ENCODE measurements at places on chromosomes 12 and 14. TPM values are rescaled to one million over a fixed set of nuclear protein-coding genes. Genes with fewer than 3 reads are reported as not detected.

- DNase-seq = no peak
- H3K4me3 ChIP-seq = no peak overlapping the region
- no peak overlapping the region for H3K27ac ChIP-seq
- H3K4me1 ChIP-seq = no peaks in the 10 kb centered on the region
These were observed 57.0 kb downstream of the MON2 start for GRCh38 chr12:62523619-62524018.

The TMEM52B gene
- total RNA-seq = not detected

GRCh38 chr14:33567023-33567728 lies 383.7 kb downstream of the EGLN3 start:
- no peaks in the 10 kb centered on the region for H3K36me3 ChIP-seq
- no peaks in the 10 kb centered on the region for H3K27me3 ChIP-seq
- no peak for DNase-seq
- no peak overlapping the region for H3K27ac ChIP-seq
- H3K4me1 ChIP-seq = no peaks in the 10 kb centered on the region

GRCh38 chr12:132492951-132493350 lies 3.0 kb downstream of the FBRSL1 start:
- H3K27me3 ChIP-seq = no peaks in the 10 kb centered on the region
- no peak overlapping the region for H3K27ac ChIP-seq
- no peak overlapping the region for H3K4me3 ChIP-seq
- peaks cover 72% of the 10 kb centered on the region for H3K4me1 ChIP-seq

- no peaks in the 10 kb centered on the region for H3K4me1 ChIP-seq
- H3K27ac ChIP-seq = no peak overlapping the region
- no peak for DNase-seq
- peaks cover 14% of the 10 kb centered on the region for H3K27me3 ChIP-seq
These were observed 5.9 kb upstream of the CLEC4E start for GRCh38 chr12:8546591-8546990.

The TGFB3 gene
- 12.3 TPM for total RNA-seq

The TAS2R31 gene
- 4.0 TPM for total RNA-seq

The PPP1R36 gene
- total RNA-seq = 1.2 TPM

The PGF gene
- 0.34 TPM for total RNA-seq

The GPRC5A gene
- total RNA-seq = 0.09 TPM

DNA sequence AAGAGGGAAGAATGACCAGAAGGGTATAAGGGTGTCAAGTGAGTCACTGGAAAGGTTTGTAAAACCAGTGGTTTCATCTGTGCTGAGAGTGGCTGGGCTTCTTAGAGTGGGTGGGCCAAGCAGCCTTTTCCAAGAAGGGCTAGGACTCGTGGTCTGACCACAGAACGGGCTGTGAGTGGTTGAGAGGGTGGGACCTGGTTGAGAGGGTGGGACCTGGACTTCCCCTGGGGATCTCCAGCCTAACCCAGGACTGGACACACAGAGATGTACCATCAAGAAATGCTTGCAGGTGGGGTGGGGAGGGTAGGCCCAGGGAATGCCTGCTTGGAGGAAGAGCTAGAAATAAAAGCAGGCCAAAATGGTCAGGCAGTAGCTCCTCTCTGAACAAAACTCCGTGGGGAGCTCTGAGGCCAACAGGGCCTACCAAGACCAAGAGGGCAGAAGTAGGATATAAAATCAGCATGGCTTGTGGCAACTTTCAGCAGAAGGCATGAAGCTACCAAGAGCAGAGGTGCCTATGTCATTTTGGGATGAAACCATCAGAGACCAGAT lies 140.5 kb downstream of the FOXN3 start:
- peaks cover 45% of the 10 kb centered on the region for H3K4me1 ChIP-seq
- peaks cover 9% of the 10 kb centered on the region for H3K36me3 ChIP-seq
- peak overlapping the region; percentile 76 for H3K27ac ChIP-seq
- no peak overlapping the region for H3K4me3 ChIP-seq

The SERPINA10 gene
- total RNA-seq = not detected

DNA sequence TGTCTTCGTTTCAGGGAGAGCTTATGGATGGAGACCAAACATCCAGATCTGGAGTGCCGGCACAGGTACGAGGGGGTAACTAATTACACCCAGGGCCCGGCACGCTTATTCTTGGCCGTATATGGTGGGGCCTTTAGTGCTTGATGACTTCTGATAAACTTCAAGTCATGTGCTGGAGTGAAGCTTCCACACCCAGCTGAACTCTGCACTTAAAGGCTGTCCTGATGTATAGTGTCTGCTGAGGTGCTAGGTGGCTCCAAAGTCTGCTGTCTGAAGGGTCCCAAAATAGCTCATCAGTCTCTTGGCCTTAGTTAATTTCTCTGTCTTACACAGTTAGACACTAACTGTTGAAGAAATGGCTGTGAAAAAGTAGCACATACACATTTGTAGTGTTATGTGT lies 17.9 kb downstream of the RNF34 start:
- H3K27me3 ChIP-seq = no peaks in the 10 kb centered on the region
- H3K36me3 ChIP-seq = peaks cover 72% of the 10 kb centered on the region
- no peaks in the 10 kb centered on the region for H3K4me1 ChIP-seq
- no peak for DNase-seq

DNA sequence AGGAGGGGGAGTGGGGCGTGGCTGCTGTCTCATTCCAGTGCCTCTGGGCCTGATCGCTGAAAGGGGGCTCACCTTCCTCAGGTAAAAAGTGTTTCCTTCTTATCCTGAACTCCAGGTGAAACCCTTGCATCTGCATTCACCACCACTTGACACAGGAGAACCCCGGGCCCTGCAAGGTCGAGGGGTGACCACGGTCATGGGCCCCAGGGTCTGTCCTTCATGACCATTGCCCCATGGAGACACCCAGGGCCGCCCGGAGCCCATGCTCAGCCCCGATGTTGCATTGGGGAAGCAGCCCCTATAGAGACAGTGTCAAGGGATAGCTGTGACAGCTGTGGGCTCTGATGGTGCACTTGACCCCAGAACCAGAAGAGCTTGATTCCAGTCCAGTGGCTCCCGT lies 34.4 kb upstream of the DYNC1H1 start:
- DNase-seq = no peak
- no peak overlapping the region for H3K27ac ChIP-seq
- no peaks in the 10 kb centered on the region for H3K27me3 ChIP-seq
- no peak overlapping the region for H3K4me3 ChIP-seq
- H3K4me1 ChIP-seq = no peaks in the 10 kb centered on the region

GRCh38 chr12:86091681-86092080 lies 164.5 kb downstream of the MGAT4C start:
- DNase-seq = no peak
- no peaks in the 10 kb centered on the region for H3K4me1 ChIP-seq
- H3K36me3 ChIP-seq = no peaks in the 10 kb centered on the region
- no peaks in the 10 kb centered on the region for H3K27me3 ChIP-seq
- no peak overlapping the region for H3K27ac ChIP-seq

DNA sequence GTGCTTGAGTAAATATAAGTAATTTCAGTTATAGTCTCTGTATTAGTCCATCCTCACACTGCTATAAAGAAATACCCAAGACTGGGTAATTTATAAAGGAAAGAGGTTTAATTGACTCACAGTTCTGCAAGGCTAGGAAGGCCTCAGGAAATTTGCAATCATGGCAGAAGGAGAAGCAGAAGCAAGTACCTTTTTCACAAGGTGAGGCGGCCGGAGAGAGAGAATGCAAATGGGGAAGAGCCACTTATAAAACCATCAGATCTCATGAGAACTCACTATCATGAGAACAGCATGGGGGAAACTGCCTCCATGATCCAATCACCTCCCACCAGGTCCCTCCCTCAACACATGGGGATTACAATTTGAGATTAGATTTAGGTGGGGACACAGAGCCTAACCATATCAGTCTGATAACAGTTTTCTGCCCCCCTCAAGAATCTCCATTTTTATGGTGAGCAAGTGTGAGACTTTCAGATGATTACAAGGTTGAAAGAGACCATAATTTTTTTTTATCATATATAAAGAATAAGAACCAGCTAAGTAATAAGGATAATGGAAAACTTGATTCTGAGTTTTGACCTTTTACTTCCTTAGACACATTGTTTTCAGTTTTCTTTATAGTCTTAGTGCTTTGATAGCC lies 35.6 kb downstream of the LEMD3 start:
- H3K4me1 ChIP-seq = no peaks in the 10 kb centered on the region
- no peak overlapping the region for H3K27ac ChIP-seq
- H3K36me3 ChIP-seq = no peaks in the 10 kb centered on the region
- H3K27me3 ChIP-seq = no peaks in the 10 kb centered on the region
- no peak overlapping the region for H3K4me3 ChIP-seq
- DNase-seq = no peak

The SLCO1C1 gene
- total RNA-seq = not detected

The IL31 gene
- not detected for total RNA-seq

DNA sequence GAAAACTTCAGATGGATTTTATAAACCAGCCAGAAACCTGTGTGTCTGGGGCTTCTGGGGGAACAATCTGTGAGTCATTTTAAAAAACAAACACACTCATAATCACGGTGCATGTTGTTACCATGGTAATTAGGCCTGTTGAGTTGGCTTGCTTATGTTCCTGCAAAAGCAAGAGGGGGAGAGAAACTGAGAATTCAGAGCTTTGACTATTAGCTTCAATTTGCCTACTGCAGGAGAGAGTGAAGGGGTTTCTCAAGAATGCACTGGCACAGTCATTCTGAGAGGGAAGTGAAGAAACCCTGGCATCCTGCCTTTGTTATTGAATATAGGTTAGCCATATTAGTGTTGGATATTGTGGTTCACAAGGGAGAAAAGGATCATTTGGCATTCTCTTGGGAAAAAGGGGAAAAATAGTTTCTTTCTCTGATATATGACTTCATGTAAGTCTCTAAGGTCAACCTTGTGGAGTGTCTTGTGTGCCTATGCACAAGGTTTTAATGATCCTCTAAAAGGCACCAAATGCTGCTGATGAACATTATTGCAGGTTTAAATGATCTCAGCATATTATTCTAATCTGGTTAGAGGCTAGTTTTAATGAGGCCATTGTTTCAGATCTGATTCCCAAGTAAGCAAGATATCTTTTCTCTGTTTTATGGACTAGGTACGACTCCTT lies 12.9 kb downstream of the GNG2 start:
- DNase-seq = peak; percentile 65
- H3K27ac ChIP-seq = peak overlapping the region; percentile 4
- peaks cover 45% of the 10 kb centered on the region for H3K4me1 ChIP-seq
- no peak overlapping the region for H3K4me3 ChIP-seq

DNA sequence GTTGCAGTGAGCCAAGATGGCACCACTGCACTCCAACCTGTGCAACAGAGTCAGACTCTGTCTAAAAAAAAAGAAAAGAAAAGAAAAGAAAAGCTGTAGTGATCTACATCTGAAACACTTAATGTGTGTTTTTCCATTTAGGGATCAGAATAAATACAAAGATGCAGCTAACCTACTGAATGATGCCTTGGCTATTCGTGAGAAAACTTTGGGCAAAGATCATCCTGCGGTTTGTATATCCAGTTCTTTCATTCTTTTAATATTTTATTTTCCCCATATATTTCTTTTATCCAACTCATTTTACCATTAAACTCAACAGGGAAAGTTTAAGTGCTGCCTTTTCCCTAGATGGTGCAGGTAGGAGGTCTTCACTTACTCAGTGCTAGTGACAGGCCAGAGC lies 40.4 kb downstream of the KLC1 start:
- no peak overlapping the region for H3K4me3 ChIP-seq
- no peaks in the 10 kb centered on the region for H3K27me3 ChIP-seq
- H3K4me1 ChIP-seq = no peaks in the 10 kb centered on the region
- no peak for DNase-seq
- peaks cover 59% of the 10 kb centered on the region for H3K36me3 ChIP-seq
- H3K27ac ChIP-seq = no peak overlapping the region

DNA sequence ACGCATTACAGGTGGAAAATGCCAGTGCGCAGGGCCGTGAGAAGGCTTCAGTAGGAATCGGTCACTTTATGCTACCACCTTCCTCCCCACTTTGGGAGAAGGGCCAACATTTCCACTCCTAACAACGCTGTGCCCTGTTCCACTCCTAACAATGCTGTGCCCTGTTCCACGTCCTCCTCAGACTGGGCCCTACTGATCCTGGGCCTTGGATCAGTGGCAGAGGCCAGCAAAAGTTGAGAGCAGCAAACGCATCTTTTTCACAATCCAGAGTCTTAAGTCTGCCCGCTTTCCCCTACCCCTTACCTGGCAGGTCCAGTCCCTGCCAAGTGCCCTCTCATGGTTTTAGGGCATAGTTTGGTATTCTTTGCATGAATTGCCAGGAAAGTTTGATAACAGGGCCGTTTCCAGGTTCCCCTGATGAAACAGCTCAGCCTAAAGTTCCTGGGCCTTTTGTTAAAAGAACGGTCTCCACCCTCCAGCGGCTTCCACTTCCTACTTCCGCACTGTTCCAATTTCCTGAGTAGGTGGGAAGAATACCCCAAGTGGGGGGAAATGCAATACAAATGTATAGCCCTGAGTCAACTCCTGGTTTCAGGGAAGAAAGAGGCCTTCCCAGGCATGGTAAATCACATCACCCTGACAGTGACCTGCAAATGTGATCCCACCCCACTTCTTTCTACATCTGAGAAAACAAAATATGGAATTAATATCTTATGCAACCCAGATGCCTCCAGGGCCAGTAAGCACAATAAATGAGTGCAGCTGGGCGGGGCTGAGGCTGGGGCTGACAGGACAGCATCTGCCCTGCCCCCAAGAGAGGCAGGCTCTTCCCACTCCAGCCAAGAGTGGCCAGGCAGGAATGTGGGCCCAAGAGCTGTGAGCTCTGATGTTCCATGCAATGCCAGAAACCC lies 15.0 kb downstream of the KCTD10 start:
- H3K4me3 ChIP-seq = no peak overlapping the region
- peaks cover 75% of the 10 kb centered on the region for H3K4me1 ChIP-seq
- no peaks in the 10 kb centered on the region for H3K27me3 ChIP-seq
- peaks cover 32% of the 10 kb centered on the region for H3K36me3 ChIP-seq
- no peak for DNase-seq

The BLOC1S1 gene
- total RNA-seq = 75.8 TPM

GRCh38 chr12:65651060-65651459 lies 173.2 kb upstream of the HMGA2 start:
- no peak overlapping the region for H3K4me3 ChIP-seq
- H3K36me3 ChIP-seq = no peaks in the 10 kb centered on the region
- DNase-seq = no peak
- H3K4me1 ChIP-seq = no peaks in the 10 kb centered on the region
- no peak overlapping the region for H3K27ac ChIP-seq

- no peak for DNase-seq
- peaks cover 57% of the 10 kb centered on the region for H3K36me3 ChIP-seq
- H3K27ac ChIP-seq = no peak overlapping the region
- H3K27me3 ChIP-seq = no peaks in the 10 kb centered on the region
These were observed 51.0 kb downstream of the SSH1 start for GRCh38 chr12:108806346-108806745.
